DND-41 (cell line): ENCODE measurements at places on chromosomes 11 and 22.

DNA sequence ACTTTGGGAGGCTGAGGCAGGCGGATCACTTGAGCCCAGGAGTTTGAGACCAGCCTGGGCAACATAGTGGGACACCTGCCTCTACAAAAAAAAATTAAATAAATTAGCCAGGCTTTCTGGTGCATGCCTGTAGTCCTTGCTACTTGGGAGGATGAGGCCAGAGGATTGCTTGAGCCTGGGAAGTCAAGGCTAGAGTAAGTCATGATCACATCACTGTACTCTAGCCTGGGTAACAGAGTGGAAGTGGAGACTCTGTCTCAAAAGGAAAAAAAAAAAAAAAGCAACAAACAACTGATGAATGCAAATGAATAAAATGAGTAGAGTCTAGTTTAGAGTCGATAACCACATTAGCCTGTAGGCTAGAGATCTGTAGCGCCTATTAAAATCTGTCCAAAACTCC lies 3.9 kb upstream of the BCL2L13 start:
- H3K4me1 ChIP-seq: peaks cover 19% of the 10 kb centered on the region
- H3K27ac ChIP-seq: no peak overlapping the region
- no peaks in the 10 kb centered on the region for H3K27me3 ChIP-seq
- no peak overlapping the region for H3K4me3 ChIP-seq

GRCh38 chr11:128695539-128696221 lies 1.8 kb downstream of the FLI1 start:
- peaks cover 21% of the 10 kb centered on the region for H3K36me3 ChIP-seq
- no peaks in the 10 kb centered on the region for H3K27me3 ChIP-seq
- H3K4me1 ChIP-seq: peaks cover 58% of the 10 kb centered on the region
- H3K27ac ChIP-seq: peak overlapping the region; percentile 84

DNA sequence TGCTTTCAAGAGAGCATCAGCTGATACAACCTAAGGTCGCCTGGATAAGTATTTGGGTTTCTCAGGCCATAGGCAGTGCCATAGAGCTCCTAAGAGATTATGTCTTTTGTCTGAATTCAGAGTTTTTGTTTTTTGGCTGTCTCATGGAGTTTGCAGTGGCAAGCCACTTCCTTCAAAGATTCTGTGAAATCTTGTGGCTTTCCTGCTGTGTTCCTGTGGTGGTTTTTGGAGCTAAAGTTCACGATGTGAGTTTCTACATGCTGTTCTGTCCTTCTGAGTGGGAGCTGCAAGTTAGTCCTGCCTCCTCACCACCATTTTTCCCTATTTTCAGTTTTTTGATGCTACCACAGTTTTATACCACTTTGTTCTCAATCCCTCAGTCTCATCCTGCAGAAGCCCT lies 111.4 kb downstream of the COMMD9 start:
- no peak overlapping the region for H3K4me3 ChIP-seq
- no peak for DNase-seq
- no peaks in the 10 kb centered on the region for H3K36me3 ChIP-seq
- H3K27me3 ChIP-seq: peaks cover 9% of the 10 kb centered on the region
- no peak overlapping the region for H3K27ac ChIP-seq

- peaks cover 56% of the 10 kb centered on the region for H3K36me3 ChIP-seq
- no peak for DNase-seq
- no peaks in the 10 kb centered on the region for H3K27me3 ChIP-seq
- no peak overlapping the region for H3K4me3 ChIP-seq
- no peaks in the 10 kb centered on the region for H3K4me1 ChIP-seq
Observed at GRCh38 chr11:78069465-78069864, 5.8 kb downstream of the THRSP start.

DNA sequence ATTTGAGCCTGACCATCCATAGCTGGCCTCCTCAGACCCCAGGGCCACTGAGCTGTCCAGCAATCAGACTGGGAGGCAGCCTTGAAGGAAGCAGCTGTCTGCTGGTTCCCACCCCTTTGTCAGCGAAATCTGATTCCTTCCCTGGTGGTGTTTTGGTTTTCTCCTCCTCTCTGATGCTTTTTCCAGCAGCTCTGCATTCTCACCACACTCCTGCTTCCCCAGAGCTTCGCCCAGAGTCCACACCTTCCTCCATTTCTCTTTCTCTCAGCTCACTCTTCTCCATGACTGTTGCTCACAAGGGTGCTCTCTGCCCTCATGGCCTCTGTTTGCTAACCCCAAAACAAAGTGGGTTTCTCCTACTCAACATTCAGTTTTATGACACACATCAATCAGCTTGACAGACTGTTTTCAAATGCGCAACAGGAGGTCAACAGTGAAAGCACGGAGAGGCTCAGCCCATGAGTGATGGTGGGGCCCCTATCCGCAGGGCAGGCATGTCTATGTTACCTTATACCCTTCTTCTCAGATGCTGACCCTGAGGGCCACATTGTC lies 130.6 kb upstream of the MTNR1B start:
- H3K27me3 ChIP-seq: no peaks in the 10 kb centered on the region
- no peak overlapping the region for H3K27ac ChIP-seq
- no peaks in the 10 kb centered on the region for H3K36me3 ChIP-seq
- no peaks in the 10 kb centered on the region for H3K4me1 ChIP-seq
- no peak for DNase-seq

GRCh38 chr11:61731952-61732675 lies 20.3 kb upstream of the MYRF start:
- no peaks in the 10 kb centered on the region for H3K4me1 ChIP-seq
- no peak overlapping the region for H3K27ac ChIP-seq
- H3K27me3 ChIP-seq: no peaks in the 10 kb centered on the region
- H3K4me3 ChIP-seq: no peak overlapping the region

DNA sequence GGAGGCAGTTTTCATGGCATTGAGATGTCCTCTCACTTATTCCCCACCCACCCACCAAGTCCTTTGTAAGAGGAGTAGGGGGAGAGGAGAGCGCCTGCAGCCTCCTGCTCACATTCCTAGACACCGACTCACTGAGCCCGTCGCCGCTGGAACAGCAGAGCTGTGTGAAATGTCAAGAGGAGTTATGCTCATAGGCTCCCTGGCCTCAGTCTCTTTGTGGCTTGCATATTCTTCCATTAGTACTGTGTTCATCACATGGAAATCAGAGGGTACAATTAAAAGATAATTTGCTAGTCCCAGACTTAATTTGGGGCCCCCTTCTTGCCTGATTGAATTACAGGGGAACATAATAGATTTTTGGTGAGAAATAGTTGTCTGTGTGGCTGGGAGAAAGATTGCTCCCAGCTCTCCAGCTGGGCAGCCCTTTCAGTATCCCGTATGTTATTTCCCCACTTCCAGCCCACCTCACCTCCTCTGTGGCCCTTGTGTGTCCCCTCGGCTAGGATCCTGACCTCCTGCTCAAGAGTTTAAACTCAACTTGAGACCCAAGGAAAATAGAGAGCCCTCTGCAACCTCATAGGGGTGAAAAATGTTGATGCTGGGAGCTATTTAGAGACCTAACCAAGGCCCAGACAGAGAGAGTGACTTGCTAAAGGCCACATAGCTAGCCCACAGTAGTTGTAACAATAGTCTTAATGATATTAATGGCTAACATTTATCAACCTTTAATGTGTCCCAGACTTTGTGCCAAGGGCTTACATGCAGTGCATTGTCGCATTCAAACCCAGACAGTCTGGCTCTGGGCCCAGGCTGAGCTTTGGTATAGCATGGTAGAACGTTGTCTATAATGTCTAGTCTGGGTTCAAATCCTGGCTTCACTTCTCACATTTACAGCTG lies 32.2 kb downstream of the LIMK2 start:
- H3K27ac ChIP-seq: no peak overlapping the region
- no peaks in the 10 kb centered on the region for H3K27me3 ChIP-seq
- H3K4me1 ChIP-seq: peaks cover 21% of the 10 kb centered on the region
- peaks cover 19% of the 10 kb centered on the region for H3K36me3 ChIP-seq

GRCh38 chr11:116642902-116643301 lies 129.9 kb downstream of the BUD13 start:
- DNase-seq: no peak
- H3K27me3 ChIP-seq: peaks cover 23% of the 10 kb centered on the region
- H3K4me3 ChIP-seq: no peak overlapping the region

DNA sequence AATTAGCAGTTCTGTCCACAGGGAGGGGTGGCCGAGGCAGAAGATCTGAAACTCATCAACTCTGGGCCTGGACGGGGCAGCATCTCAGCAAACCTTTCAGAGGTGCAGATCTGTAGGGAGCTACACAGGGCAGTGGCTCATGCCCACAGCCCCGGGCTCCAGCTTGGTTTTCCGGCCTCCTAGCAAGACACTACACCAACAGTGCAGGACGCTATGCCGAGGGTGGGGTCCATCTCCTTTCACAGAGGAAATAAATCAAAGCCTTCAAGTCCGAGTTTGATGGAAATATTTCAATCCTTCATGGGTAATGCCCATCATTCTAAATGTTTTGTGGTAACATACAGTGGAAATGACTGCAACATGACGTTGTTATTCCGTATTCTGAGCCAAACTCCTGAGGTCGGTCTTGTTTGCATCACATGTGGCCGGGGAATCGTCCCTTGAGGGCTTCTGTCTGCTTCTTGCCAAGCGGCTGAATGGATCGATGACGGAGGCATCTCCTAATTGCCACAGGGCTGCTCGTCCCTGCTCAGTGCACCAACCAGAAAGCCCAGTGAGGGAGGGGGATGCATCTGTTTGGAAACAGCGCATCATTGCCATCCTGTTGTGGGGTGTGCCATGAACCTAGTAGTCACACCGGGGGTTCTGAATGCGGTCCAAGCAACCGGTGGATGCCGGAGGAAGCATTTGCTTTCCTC lies 30.0 kb downstream of the LINC01488 start:
- H3K4me3 ChIP-seq: no peak overlapping the region
- no peaks in the 10 kb centered on the region for H3K36me3 ChIP-seq
- DNase-seq: no peak
- H3K4me1 ChIP-seq: no peaks in the 10 kb centered on the region
- H3K27me3 ChIP-seq: no peaks in the 10 kb centered on the region

- H3K27me3 ChIP-seq: no peaks in the 10 kb centered on the region
- no peaks in the 10 kb centered on the region for H3K36me3 ChIP-seq
- DNase-seq: no peak
- H3K27ac ChIP-seq: no peak overlapping the region
- H3K4me3 ChIP-seq: no peak overlapping the region
Observed at GRCh38 chr11:96033599-96033998, 109.7 kb upstream of the MTMR2 start.

DNA sequence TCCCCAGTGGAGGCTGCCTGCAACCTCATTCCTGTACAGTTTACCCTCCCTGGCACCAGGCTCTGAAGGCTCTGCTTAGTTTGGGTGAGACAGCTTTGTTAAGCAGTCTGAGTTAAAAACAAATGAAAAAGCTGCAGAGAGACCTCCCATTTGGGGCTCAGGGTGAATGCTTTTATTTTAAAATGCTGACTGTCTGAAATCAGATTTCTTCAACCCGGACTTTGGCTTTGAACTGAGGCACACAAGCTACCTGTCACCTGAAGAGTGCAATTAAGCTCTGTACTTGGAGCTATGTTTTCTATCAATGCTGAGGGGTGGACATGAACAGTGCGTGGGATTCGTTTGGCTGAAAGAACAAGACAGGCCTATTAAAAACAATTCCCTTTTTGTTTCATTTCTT lies 217.5 kb upstream of the SORL1-AS1 start:
- no peak for DNase-seq
- peaks cover 16% of the 10 kb centered on the region for H3K27me3 ChIP-seq
- H3K36me3 ChIP-seq: no peaks in the 10 kb centered on the region
- no peaks in the 10 kb centered on the region for H3K4me1 ChIP-seq
- H3K27ac ChIP-seq: no peak overlapping the region
- H3K4me3 ChIP-seq: no peak overlapping the region

GRCh38 chr11:16899708-16900303 lies 114.4 kb downstream of the PLEKHA7 start:
- no peak overlapping the region for H3K4me3 ChIP-seq
- no peak for DNase-seq
- H3K4me1 ChIP-seq: no peaks in the 10 kb centered on the region
- H3K27ac ChIP-seq: no peak overlapping the region

GRCh38 chr22:33931406-33931805 lies 11.1 kb upstream of the LARGE1 start:
- DNase-seq: no peak
- H3K36me3 ChIP-seq: no peaks in the 10 kb centered on the region
- no peaks in the 10 kb centered on the region for H3K27me3 ChIP-seq
- no peak overlapping the region for H3K27ac ChIP-seq
- H3K4me1 ChIP-seq: no peaks in the 10 kb centered on the region

- peaks cover 8% of the 10 kb centered on the region for H3K27me3 ChIP-seq
- no peak overlapping the region for H3K27ac ChIP-seq
- no peak for DNase-seq
- H3K4me3 ChIP-seq: no peak overlapping the region
Observed at GRCh38 chr22:22181341-22181850, 63.2 kb upstream of the VPREB1 start.

- H3K36me3 ChIP-seq: no peaks in the 10 kb centered on the region
- H3K4me3 ChIP-seq: peak overlapping the region; percentile 53
- H3K4me1 ChIP-seq: peaks cover 11% of the 10 kb centered on the region; the same call in 1 of the 2 replicates
- no peak overlapping the region for H3K27ac ChIP-seq
- no peak for DNase-seq
- no peaks in the 10 kb centered on the region for H3K27me3 ChIP-seq
Observed at GRCh38 chr11:57763568-57763967, 2.0 kb downstream of the CTNND1 start.

DNA sequence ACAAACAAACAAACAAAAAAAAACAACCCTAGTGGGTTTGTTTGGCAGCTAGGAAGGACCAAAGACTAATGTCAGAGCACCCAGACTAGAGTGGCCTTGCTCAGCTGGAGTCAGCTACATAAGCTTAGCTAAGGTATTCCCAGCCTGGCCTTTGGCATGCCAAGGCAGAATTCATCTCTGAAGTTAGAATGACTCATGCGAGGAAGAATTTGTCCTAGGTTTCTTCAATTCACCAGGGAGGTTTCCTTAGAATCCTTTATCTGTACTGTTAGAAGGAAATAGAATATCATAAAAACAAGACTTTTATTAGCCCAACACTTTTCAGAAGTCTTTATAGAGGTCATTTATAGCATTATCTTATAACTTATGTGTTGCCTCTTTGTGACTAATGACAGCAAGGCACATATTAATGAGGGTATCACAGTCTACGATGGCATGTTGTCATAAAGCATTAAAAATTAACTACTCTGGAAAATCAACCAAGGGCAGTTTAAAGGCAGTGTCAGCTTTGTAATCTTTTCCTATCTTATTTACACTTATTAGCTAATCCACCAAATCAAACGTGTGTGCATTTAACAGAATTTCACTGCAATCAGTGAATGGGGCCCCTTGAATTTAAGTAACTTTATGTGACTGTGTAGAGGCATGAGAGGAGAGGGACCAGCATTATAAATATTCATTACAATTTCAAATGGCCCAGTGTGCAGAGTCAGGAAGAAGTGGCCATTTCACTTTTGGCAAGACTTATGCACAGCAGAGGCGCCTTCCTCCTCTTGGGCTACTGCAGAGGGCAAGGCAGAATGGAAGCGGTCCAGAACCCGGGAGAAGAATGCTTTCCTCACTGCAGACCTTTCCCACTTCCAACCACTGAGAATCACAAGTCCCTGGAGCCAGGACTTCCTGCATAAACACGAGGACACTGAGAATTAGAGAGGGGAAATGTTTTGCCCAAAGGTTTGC lies 36.3 kb downstream of the SLC5A1 start:
- H3K4me1 ChIP-seq: no peaks in the 10 kb centered on the region
- peaks cover 23% of the 10 kb centered on the region for H3K27me3 ChIP-seq
- no peak overlapping the region for H3K27ac ChIP-seq
- no peak for DNase-seq
- no peak overlapping the region for H3K4me3 ChIP-seq
